Stimulated activated CD4-positive, alpha-beta T cell treated with anti-CD3 and anti-CD28 coated beads, TNF-alpha, amount 100 ng/mL, for 1 hour (primary cell): ENCODE measurements at places on chromosomes 1 and 21.

DNA sequence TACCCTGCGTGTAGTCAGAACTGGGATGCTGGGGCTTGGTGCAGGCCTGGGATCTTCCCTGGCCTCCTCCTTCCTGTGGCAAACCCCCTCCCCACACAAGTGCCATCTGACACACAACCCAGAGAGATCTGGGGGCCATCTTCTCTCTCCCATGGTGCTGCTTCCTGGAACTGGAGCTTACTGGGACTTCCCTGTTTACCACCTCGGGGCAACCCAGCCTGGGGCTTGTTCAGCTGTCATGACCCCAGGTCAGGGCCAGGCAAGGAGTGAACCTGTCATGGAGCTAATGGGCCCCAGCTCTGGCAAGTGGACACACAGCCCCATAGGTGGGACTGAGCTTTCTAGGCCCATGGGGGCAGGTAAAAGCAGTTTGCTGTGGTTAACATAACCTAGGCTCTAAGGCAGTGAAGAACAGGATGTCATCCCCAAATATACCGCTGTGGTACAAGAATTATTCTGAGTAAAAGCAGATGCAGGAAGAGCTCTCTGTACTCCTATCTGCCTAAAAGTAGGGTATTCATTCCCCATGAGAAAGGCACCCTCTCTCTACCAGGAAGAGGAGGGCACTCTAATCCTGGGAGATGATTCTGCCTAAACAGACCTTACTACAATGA is 2.4 kb downstream of the TRIM11 start:
- no peak for DNase-seq

DNA sequence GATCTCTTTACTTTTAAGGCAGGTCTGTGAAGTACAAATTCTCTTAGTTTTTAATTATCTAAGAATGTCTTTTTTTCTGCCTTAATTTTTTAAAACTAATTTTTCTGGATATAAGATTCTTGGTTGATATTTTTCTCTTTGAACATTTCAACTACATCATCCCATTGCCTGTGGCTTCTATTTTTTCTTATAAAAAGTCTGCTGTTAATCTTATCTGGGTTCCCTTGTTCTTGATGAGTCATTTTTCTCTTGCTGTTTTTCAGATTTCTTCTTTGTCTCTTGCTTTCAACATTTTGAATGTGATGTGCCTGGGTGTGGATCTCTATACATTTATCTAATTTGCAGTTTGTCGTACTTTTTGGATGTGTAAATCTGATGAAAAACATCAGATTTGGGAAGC is 525.2 kb upstream of the PBX1 start:
- no peak for DNase-seq

- DNase-seq = no peak
Observed at GRCh38 chr1:221032637-221033280, 153.5 kb downstream of the HLX start.

DNA sequence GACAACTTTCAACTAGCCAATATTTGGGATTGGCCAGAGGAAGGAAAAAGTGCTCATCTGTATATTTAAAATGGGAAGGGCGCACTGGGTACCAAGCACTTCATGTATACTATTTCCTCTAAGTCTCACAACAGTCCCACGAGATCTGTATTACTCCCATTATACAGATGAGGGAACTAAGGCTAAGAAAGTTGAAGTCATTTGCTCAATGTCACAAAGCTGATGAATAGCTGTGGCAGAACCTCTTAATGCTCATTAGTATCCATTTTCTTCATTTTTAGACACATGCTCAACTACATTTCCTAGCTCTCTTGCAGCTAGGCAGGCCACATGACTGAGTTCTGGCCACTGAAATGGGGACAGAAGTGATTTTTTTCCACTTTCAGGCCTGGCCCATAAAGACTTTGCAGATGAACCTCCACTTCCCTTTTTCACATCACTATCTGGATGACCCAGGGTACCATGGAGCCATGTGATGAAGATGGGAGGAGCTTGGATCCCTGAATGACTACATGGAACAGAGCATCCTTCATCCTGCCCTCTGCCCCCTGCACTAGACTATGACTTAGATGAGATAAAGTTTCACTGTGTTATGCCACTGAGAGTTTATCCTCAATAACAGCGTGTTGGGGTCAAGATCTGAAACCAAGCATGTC is 31.8 kb downstream of the ATF3 start:
- no peak for DNase-seq

GRCh38 chr1:91075233-91076135 is 53.6 kb upstream of the ZNF644 start:
- no peak for DNase-seq

DNA sequence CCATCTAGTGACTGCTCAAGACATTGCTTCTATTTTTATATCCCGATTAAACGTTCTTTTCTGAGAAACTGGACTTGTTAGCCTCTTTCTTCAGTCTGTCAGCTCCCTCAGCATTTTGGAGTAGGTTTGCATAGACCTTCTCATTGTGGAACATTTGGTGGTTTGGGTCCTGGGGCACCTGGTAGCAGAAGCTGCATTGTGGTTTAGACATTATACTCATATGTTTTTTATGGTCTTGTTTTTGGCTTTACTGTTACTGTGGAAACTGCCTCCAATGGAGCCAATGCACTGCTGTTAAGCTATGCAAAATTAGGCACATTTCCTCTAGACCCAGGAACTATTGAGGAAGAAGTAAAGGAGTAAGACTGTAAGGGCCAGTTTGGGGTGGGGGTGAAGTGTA is 36.7 kb upstream of the LRRC8B start:
- no peak for DNase-seq

DNA sequence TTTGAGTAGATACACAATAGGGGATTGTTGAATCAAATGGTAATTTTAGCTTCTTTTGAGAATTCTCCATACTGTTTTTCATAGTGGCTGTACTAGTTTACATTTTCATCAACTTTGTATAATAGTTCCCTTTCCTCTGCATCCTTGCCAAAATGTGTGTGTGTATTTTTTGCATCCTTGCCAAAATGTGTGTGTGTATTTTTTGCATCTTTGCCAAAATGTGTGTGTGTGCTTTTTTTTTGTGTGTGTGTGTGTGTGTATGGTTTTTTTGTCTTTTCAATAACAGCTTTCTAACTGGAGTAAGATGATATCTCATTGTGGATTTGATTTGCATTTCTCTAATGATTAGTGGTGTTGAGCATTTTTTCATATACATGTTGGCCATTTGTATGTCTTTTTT is 105.4 kb downstream of the ATP6V1G3 start:
- DNase-seq = no peak

DNA sequence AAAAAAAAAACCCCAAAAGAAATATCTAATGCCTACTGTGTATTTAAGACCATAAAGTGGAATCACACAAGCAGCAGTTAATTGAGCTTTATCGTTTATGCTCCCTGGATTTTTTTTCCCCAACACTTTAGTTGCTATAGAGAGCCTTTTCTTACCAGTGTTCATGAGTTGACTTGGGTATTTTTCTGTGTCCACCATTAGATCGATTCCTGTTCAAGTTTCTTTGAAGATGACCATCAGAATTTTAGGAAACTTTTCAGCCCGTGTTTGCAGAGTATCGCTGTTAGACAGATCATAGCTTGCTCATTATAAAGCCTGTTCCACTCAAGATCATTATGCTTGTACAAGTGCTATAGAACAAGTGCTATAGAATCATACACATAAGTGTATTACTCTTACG is 1.5 kb downstream of the RALGPS2 start:
- DNase-seq = no peak

DNA sequence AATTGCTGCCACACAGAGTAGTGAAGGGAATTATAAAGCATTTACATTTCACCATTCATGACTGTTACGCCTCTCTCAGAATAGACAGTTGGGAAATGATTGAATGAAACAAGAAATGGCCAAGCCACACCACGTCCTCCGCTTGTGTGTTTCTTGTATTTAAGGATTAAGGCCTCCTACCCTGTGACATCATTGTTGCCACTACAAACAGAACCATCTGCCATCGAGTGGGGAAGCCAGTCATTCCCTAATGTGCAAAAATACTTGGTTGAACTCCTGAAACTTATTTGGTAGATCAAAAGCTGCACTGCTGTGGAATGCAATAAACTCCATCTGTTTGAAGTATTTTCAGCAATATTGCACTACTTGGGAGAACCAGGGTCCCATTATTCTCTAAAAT is 99.0 kb upstream of the C1orf105 start:
- DNase-seq = no peak

- peak; percentile 29 for DNase-seq
Observed at GRCh38 chr21:42746593-42747275, 93.3 kb downstream of the PDE9A start.

DNA sequence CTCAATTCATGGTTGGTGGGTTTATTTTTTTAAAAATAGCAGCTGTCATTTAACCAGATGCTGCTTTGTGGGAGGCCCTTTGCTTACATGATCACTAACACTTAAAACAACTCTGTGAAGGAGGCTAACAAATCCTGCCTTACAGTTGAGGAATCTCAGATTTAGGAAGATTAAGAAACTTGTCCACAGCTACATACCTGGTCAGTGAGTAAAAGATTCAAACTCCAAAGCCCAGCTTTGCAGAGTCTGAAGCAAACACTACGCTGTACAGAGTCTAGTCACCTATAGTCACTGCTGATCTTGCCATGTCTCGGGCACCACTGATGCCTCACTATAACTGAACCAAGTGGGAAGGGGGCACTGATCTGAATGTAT is 535.4 kb downstream of the SMYD3 start:
- no peak for DNase-seq

- DNase-seq = no peak
Observed at GRCh38 chr1:71488555-71489252, 407.9 kb upstream of the ZRANB2 start.

GRCh38 chr1:226054519-226055327 is 7.8 kb upstream of the H3-3A start:
- no peak for DNase-seq

DNA sequence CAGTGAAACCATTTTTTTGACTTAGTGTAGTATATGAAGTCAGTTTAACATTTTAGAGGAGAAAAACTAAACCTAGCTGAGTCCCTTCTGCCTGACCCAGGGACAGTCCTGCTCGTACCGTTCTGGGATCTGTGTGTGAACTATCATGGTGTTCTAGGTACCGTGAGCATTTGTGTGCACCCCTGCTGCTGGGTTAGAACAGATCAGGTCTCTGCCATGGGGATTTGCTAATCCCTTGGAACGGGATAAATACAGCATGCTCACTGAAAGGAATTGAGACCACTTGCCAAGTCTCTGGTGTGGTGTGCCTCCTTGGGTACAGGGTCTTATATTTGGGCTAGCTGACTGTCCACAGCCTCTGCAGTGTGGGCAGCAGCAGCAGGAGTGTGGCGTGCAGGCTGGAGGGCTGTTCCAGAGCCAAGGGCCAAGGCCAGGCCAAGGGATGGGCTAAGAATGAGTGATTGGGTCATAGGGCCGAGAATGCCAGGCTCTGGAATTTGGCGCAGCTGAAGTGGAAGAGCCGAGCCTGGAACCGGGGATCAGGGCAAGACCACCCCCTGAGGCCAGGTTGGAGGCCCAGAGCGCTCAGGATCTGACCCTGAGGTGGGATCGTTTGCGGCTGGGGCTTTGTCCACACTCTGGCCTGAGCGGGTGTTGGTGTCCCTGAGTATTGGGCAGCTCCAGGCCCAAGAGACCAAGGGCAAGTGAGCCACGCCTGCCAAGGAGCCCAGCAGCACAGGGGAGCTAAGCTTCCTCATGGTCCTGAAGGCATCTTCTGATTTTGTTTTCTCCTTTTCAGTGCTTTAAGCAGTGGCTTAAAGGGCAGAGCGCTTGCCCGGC is 66.3 kb downstream of the VPS26C start:
- DNase-seq = no peak

DNA sequence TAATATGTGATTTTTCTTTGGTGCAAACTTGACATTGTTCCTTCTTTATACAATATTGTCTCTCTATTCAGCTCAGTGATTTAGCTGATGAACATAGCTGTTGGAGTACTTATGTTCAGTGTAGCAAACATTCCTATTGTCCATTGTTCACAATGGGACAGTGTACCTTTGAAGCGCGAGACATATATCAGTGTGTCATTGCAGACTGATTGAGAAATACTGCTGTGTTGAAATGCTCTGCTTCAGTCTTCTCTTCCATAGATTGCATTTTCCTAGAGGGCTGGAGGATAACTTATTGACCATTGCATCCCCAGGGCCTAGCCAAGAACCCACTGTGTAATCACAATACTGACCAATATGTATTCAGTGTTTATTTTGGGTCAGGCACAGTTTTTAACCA is 46.5 kb downstream of the HLX start:
- no peak for DNase-seq

DNA sequence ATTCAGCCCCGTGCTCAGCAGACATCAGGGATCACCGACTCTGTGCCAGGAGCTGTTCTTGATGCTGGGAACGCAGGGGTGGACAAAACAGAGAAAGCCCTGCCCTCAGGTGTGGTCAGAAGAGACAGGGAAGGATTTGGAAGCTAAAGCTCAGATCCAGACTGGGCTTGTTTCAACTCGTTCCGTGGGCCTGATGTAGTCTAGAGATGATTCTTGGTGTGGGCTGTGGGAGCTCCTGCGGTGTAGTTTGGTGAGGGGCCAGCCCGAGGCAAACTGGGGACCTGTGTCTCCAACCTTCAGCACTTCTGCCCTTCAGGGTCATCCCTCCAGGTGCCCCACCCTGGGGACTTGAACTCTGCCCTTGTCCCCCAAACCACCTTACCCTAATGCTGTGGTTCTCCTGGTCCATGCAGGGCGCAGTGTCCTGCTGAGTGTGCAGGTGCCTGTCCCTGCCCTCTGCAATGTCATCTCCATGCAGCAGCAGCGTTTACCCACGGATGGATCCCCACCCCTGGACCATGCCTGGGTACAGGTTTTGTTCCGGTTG is 17.3 kb upstream of the ABCG1 start:
- DNase-seq = no peak

- peak; percentile 13 for DNase-seq
Observed at GRCh38 chr1:203325026-203325417, 19.7 kb downstream of the BTG2 start.
